Subcutaneous preadipocyte (primary cell): ENCODE measurements at places on chromosomes 7 and 10. TPM values are rescaled to one million over a fixed set of nuclear protein-coding genes. Genes with fewer than 3 reads are reported as not detected.

Gene GJC3
- total RNA-seq: 0.20 TPM in 1 of 2 replicates, not detected in the other

Gene IFIT1B
- not detected in 2 replicates for total RNA-seq

Gene CDK14
- total RNA-seq: 30.5 and 42.8 TPM in 2 replicates

Gene VWA2
- total RNA-seq: under 0.01 and 0.20 TPM in 2 replicates

Gene RBM33
- 20.2 and 26.4 TPM in 2 replicates for total RNA-seq

Gene AKR1D1
- not detected in 2 replicates for total RNA-seq

Gene CISD1
- total RNA-seq: 23.9 TPM in 2 replicates

Gene FKBP6
- total RNA-seq: not detected in 2 replicates

Gene ADAMTS14
- total RNA-seq: 2.6 and 3.1 TPM in 2 replicates

Gene GATAD1
- 23.5 and 28.5 TPM in 2 replicates for total RNA-seq

Gene ZRANB1
- 13.2 and 17.4 TPM in 2 replicates for total RNA-seq

Gene PNLIPRP2
- not detected in 2 replicates for total RNA-seq

Gene LIPK
- not detected in 2 replicates for total RNA-seq

Gene PLEKHA1
- 12.1 and 19.0 TPM in 2 replicates for total RNA-seq

Gene SPDYE2
- not detected in 2 replicates for total RNA-seq

Gene MOSPD3
- 6.3 and 7.0 TPM in 2 replicates for total RNA-seq

Gene GLI3
- total RNA-seq: 11.5 and 11.8 TPM in 2 replicates

Gene ADIRF
- 35.2 and 51.1 TPM in 2 replicates for total RNA-seq

Gene FAM25G
- total RNA-seq: not detected in 2 replicates
